ENCODE measurements at places on chromosomes 6 and 20.

- DNase-seq, result no peak
Observed at GRCh38 chr20:42444799-42445198, 744.9 kb downstream of the PTPRT start.

GRCh38 chr6:24827162-24827561, 28.4 kb upstream of the ARMH2 start:
- DNase-seq, result no peak

DNA sequence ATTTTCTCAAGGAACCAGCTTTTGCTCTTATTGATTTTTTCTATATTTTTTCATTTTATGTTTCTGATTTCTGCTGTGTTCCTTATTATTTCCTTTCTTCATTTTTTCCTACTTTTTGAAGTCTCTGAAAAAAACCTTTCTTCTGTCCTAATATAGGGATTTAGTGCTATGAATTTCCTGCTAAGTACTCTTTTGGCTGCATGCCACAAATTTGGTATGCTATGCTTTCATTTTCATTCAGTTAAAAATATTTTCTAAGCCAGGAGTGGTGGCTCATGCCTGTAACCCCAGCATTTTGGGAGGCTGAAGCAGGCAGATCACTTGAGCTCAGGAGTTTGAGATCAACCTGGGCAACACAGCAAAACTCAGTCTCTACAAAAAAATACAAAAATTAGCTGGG, 30.6 kb downstream of the SIRPD start:
- no peak for DNase-seq

DNA sequence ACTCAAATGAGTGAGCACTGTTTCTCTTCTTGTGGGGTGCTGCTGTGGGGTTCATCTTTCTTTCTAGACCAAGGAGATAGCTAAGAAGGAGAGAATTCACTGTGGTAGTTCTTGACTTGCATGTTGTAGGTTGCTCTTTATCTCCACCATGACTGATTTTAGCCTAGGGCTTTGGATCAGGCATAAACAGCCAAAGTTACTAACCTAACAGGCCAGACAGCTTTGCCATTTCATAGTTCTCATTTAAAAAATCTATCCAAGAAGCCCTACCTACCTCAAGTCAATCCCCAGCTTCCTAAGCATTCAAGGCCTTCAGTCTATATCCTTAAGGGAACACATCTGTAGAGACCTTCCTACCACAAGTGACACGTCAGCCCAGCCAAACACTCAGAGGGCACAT, 107.9 kb upstream of the CARMIL1 start:
- DNase-seq, result no peak

DNA sequence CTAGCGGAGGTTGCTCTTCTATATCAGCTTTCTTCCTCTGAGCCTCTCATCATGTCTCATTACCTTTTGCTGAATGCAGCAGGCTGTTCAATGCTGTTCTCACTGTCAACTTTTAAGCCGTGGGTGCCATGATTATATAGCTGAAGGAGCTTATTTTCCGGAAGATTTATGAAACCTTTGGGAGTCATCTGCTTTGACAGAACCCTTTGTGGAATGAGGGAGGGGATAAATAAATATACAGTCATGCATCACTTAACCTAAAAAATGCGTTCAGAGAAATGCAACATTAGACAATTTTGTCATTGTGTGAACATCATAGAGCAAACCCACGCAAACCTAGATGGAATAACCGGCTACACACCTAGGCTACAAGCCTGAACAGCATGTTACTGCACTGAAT, 102.2 kb upstream of the AKAP12 start:
- DNase-seq, result no peak

DNA sequence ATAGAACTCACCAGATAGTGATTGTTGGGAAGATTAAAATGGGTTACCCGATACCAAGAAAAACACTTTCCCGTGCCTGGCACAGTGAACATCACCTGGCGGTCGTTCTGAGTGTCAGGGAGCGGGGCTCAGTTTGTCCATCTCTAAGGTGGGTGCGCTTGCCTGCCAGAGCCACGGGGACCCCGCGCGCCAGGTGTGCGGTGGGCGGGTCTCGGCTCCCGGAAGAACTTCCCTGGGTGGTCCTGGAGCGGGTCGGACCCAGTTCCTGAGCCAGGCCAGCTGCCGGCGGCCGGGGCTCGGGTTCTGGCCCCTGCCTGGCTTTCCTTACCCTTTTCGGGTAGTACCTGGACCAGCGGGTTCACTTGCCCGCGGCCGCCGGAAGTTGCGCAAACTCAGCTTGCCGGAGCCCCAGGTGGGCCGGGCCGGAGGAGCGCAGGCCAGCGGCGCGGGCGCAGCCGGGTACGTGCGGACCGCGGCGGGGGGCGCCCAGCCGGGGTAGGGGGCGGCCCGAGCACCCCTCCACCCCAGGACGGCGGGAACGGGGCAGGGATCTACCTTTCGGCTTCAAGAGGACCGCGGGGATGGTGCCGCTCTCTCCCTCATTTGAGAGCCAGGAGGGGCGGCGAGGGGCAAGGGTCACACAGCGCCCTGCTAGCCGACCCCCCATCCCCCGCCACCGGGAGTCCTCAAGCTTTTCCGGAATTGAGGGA, 7.5 kb downstream of the FAM110A start:
- no peak for DNase-seq

Data from stimulated activated CD8-positive, alpha-beta memory T cell treated with anti-CD3 and anti-CD28 coated beads, Interleukin-15, amount 100 ng/mL, for 4 hours (primary cell).